NCI-H1092 treated with DMSO at 0.1 percent for 48 hours (cell line): ENCODE measurements at places on chromosomes 2 and 18.

- DNase-seq: no peak
These were observed 22.3 kb upstream of the LPIN1 start for GRCh38 chr2:11724151-11724550.

DNA sequence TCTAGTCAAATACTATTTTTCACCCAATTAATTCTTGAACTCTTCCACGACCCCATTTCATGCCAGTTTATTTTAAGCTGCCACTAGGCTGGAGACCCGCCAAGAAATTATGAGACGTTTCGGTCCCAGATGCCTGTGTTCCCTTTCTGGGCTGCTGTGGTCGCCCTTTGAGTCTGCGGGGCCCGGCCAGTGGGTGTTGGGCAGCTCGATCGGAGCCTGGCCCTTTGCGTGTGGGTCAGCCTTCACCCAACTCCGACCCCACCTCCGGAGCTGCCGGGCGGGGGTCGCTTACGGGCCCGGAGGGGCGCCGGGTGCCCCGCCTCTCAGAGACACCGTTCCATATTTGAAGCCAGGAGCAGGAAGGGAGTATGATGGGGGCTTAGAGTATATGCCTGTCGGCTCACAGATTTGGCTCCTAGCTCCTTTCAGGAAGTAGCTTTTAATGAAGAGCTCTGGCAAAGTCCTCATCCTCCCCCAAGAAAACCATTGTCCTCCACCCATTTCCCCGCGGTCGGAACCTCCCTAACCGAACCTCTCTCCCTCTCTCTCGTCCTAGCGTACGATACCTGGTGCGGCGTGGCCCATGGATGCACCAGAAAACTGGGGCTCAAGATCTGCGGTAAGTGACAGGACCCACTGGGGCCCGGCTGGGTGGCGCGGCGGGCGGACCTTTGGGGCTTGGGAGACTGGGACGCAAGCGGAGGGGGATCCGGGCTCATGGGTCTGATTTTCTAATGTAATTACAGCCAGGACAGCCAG is 5.0 kb downstream of the GAD1 start:
- no peak for DNase-seq

GRCh38 chr2:77434880-77435279 is 87.3 kb downstream of the LRRTM4 start:
- no peak for DNase-seq

- no peak for DNase-seq
These were observed 456 bp upstream of the NFATC1 start for GRCh38 chr18:79395308-79395640.

GRCh38 chr18:36374262-36374661 is 76.7 kb downstream of the FHOD3 start:
- DNase-seq: no peak

- DNase-seq: no peak
These were observed 2.6 kb downstream of the CHRNG start for GRCh38 chr2:232541961-232542714.

DNA sequence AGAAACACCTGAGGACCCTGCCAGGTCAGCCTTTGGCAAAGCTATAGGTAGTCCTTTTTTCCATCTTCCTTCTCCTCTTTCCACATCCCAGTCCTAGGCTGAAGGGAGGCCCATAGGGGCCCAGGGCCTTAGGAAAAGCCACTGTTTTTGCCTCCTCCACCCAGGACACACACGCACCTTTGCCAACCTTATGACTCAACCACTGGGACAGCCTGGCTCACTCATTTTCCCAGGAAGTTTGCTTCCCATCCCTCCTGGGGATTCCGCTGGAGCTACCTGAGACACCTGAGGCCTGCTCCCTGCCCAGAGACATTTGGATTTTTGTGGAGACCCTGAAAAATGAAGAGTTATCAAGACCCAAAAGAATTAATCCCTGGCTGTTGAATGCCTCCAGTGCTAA is 273.4 kb upstream of the SIX2 start:
- DNase-seq: no peak

GRCh38 chr18:4455113-4455811 is at the start of gene DLGAP1:
TSS of gene DLGAP1 (minus strand) at chr18:4455307.
- peak; percentile 11 for DNase-seq

DNA sequence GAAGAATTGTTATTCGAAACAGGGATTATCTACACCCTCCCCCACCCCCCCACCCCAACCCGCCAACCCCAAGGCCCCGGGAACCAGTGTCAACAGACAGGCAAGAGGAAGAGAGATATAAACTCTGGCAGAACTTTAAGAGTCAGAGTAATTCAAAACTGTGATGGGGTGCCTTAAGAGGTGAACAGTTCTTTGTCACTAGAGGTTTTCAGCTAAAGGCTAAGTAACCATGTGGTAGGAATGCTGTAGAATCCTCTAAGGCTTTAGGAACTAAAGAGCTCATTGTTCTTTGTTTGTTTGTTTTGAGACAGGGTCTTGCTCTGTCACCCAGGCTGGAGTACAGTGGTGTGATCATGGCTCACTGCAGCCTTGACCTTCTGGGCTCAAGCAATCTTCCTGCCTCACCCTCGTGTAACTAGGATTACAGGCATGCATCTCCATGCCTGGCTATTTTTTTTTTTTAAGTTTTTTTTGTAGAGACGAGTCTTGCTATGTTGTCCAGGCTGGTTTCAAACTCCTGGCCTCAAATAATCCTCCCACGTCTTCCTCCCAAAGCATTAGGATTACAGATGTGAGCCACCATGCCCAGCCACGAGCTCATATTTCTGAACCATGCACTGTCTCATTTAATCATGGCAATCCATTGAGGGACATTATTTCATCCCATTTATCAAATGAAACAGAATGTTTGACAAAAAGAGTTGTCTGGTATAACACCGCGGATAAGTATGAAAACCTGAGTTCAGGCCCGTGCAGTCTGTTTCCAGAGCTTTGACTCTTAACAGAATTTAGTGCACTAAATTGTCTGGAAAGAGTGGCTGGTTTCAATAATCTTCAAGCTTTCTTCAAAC is 20.8 kb upstream of the TMEM17 start:
- no peak for DNase-seq

- DNase-seq: no peak
These were observed 256.3 kb downstream of the CCDC178 start for GRCh38 chr18:33184175-33184574.

DNA sequence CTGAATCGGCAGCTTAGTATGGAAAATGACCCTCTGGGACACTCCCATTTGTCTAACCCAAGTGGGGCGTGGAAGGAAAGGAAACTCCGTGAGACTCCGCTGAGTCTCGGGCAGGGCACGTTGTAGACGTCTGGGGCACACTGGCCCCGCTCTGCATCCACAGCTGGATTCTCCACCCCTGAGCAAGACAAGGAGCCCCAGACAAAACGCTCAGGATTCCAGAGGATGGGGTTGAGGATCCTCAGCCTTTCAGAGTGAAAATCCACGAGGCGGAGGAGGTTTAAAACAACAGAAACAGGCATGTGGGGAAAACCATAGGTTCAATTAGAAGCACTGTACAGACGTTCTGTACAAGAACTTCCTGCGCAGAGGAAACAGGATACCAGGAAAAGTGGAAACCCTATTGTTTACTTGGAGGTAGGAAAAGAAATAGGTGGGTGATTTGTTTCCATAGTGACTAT is 124.9 kb upstream of the ZNF236 start:
- no peak for DNase-seq

DNA sequence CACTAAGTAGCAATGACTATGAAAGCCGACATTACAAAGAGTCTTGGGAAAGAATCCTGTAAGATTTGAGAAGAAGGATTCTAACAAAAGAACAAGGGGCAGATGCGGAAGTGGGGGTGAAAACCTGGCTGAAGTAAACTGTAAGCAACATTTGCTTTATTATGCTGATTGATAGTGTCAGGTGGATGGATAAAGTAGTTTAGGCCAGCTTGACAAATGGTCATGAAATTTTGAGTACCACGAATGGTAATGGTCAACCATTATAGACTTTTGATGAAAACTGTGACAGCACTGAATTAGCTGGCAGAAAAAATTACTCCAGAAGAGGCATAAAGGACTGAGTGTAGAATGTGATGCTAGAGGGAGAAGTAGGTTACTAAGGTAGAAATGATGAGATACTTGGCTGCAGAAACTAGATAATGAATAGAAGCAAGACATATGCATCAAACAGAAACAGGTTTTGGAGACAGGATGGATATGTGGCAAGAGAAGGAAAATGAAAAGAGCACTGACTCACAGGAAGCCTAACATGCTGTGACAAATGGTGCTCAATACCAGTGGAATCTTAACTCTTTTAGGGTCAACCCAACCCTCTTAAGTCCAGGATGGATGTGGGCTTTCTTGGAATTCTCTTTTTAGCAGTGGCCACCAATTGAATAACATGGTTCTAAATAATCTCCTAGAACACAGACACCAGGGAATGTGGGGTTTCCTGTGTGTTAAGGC is 6.8 kb downstream of the THUMPD2 start:
- no peak for DNase-seq

DNA sequence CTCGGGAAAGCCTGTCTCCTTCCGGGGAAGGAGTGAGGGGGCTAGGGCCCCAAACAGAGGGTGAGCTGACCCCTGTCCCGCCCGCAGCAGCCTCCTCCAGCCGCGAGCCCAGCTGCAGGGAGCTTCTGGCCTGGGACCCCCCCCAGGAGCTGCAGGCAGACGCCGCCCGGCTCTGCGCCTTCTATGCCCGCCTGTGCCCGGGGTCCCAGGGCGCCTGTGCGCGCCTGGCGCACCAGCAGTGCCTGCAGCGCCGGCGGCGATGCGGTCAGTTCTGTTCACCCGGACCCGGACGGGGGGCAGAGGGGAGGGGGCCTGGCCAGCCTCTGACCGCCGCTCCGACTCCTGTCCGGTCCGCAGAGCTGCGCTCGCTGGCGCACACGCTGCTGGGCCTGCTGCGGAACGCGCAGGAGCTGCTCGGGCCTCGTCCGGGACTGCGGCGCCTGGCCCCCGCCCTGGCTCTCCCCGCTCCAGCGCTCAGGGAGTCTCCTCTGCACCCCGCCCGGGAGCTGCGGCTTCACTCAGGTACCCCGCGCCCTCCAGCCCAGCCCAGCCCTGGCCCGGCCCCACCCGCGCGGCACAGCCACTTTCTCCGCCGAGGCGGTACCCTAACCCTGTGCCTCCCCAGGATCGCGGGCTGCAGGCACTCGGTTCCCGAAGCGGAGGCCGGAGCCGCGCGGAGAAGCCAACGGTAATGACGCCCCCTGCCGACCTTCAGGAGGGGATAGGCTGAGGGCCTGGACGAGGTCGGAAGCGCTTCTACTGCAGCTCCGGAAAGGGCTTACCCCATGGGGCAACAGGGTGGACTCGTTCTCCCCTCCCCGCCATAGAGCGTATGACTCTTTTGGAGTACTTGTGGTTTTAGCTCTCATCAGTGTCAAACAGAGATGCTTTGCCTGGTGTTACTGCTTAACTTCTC is 2.0 kb upstream of the CHRND start:
- DNase-seq: peak; percentile 2

DNA sequence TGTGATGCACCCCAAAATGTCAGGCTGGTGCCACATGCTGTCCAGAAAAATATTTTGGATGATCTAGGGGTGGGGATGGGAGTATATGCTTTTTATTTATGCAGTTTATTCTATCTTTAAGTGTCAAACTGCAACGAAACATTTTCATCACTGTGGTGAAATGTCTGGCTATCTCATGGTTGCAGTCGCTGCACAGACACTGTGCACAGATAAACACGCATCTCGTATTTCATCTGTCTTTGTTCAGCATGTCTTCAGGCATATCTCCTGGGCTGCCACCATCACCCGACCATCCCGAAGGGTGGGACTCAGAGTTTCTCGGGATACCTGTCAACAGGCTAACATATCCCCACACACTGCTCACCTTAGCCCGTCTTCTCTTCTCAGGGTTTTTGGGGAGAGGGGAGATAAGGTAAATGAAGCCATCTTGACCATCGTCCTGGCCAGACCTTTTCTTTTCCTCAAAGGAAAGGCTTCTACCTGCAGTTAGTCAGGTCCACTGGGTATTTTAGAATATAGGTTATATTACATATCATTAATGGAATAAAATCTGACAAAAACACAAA is 80.7 kb upstream of the NABP1 start:
- no peak for DNase-seq

DNA sequence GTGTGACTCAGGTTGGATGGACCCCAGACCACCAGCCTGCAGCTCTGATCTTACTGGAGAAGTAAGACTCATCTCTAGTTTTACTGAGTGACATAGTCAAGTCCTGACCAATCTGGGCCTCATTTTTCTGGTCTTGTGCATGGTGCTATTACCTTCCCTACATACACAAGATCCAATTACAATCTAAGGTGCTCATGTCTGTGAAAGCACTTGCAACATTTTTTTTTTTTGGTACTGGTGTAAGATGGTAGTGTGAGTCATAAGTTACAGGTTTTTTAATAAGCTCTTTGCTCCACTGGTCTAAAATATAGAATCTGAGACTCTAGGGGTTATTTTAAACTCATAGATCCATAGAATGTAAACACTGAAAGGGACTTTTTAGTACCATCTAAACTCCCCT is 117.3 kb upstream of the EFEMP1 start:
- DNase-seq: no peak

GRCh38 chr2:69911985-69912563 is 2.8 kb upstream of the MXD1 start:
- peak; percentile 31 for DNase-seq

- no peak for DNase-seq
These were observed 4.5 kb upstream of the GPR55 start for GRCh38 chr2:230929381-230930148.

DNA sequence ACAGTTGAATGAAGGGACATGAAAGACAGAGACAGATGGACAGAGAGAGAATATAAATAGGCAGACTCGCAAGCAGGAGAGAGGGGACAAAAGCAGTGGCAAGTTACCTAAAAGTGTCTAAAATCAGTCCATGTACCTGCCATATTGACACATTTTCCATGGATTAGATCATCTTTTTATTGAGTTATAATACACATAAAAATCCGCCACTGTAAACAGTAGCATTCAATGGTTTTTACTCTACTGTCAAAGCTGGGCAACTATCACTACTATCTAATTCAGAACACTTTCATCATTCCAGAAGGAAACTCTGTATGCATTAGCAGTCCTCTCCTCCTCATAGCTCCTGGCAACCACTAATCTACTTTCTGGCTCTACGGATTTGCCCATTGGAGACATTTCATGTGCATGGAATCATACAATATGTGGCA is 10.1 kb downstream of the CFAP210 start:
- no peak for DNase-seq

DNA sequence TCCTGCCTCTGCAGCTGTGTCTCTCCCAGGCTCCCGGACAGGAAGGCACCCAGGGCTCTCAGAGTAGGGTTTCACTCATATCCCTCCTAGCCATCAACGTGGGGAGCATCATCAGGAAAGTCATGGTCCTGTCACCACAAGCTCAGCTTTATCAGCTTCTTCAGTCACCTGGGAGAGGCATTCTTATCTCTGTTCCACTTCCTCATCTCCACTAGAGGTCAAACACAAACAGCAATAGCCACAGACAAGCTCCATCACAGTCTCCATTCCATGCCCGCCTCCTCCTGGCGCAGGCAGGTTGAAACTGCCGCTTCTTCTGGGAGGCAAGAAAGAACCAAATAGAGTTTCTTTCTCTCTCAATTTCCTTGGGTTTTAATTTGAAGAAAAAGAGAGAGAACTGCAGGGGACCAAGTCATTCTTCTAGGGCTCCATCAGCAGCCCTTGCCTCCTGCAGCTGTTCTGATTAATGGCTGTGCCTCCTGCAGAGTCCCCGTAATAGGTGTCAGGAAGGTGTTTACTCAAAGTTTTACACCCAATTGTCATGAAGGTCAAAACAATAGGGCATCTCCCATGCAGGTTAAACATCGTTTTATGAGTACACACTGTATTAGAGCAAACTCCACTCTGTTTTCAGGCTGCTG is 377.9 kb downstream of the TMEM182 start:
- DNase-seq: no peak

GRCh38 chr2:101231240-101231639 is 21.4 kb upstream of the CNOT11 start:
- no peak for DNase-seq

GRCh38 chr2:106857882-106858478 is 28.0 kb downstream of the ST6GAL2 start:
- no peak for DNase-seq

GRCh38 chr2:135662088-135662487 is 79.6 kb upstream of the UBXN4 start:
- DNase-seq: no peak
